ENCODE measurements at places on chromosomes 13 and 19.

DNA sequence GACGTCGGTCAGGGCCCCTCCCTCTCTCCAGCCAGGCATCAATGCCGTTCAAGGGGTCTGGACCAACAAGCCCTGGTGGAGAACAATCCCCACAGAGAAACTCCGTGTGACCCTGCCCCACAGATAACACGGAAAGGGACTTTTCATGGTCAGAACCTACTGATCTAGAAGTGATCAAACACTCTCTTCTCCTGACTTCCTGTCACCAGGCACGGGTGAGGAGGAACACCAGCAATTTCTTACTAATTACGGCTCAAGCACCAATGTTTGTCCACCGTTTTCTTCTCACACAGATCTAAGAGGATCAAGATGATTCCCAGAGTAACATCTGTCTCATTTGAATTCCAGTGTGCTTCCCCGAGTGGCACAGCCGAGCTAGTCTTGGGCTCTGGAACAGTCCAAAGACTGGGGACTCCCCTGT, 11.8 kb downstream of the RASA3 start:
- DNase-seq = no peak

DNA sequence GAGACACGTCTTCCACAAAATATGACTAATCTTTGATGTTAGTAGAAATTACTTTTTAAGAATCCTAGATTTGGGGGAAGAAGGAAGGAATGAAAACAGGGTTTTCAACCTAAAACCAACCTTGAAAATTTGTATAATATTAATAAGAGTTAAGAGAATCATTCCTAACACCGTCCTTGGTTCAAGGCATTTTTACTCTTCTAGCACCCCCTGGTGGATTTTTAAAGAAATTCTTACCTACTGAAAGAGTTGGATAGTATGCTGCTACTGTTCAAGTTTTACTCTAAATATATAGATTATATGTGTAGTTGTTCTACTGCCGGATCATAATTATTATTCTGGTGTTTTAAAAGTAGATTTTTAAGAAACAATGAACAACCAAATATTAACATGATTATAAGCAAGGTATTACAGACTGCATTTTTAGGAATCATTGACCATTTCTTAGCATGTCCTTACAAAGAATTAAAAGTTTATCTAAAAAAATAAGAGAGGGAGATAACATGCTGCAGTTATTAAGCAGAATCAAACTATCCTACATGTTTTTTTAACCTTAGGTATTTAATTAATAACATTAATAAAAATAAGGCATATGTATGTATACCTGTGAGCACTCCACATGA, 7.4 kb upstream of the SLITRK6 start:
- no peak for DNase-seq

- DNase-seq = no peak
These were observed 21.5 kb upstream of the GARRE1 start for GRCh38 chr19:34232566-34233481.

- no peak for DNase-seq
These were observed 9.8 kb upstream of the DACT3 start for GRCh38 chr19:46670813-46671212.

DNA sequence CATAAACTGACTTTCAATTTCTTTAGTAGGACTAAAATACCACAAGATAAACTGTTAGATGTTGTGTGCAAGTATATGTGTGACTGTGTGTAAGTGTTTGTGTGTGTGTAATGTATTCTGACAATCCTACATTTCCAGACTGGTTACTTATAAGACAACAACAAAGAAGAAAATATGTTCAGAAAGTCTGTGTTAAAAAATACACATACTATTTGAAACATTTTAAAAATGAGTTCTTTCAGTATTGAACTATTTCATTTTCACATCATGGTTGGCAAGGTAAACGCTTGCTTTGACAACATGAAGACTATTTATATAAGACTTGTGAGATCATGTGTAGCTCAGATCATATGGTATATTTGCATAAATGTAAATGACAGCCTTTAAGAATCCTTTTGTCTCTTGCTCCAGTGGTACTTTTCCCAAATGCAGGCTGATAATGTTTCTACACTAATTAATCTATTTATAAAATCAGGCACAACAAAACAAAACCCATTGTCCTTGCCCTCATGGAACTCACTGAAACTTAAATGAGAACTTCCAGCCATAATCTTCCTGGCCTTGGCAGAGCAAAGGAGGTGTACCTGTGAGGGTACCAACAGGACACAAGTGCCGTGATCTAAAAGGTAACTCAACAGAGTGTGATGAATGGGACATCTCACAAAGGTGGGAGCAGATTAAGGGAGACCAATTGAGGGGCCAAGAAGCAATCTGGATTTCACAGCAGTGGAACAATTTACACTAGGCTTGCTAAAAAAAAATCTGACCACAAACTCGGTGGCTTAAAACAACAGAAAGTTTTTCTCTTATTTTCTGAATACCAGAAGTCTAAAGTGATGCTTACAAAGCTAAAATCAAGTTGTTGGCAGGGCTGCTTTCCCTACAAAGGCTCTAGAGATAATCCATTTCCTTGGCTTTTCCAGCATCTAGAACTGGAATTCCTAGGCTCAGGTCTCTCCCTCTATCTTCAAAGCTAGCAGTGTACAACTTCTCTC, 349.0 kb downstream of the TBC1D4 start:
- no peak for DNase-seq

GRCh38 chr19:44942067-44942571, at the start of gene APOC4:
Gene APOC4 (plus strand): TSS chr19:44942237. CDS start chr19:44942278, 41 bp downstream.
- DNase-seq = no peak

DNA sequence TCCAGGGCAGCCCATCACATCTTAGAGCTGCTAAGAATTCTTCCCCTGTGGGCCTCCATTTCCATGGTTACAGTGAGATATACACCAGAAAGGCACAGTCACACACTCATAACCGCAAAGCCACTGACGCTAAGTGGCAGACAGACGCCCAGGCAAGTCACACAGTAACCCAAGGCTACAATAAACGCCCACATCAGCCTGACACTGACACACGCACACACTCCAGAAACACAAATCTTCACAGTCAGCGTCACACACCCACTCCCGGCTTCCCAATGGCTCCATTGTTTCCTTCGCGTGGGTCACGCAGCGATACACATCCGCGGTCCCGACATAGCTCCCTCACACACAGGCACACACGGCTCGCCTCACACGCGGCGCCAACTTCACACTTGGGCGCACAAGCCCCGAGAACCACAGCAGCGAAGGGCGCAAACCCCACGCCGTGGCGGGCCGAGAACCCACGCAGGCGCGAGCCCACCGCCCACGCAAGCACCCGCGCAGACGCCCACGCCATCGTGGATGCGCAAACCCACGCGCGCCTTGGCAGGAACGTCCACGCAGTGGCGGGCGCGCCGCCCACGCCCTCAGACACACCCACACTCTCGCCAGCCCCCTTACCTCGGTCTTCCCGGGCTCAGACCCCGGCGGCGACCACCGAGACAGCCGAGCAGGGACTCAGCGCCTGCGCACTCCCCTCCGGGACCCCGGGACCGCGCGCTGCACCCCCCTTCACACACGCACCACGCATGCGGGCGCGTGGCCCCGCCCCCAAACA, at the start of gene ZNF667:
Gene ZNF667 (minus strand): TSS at position 695 of the 778 bp plus-strand sequence. CDS start 14,975 bp downstream, outside the sequence.
- no peak for DNase-seq

DNA sequence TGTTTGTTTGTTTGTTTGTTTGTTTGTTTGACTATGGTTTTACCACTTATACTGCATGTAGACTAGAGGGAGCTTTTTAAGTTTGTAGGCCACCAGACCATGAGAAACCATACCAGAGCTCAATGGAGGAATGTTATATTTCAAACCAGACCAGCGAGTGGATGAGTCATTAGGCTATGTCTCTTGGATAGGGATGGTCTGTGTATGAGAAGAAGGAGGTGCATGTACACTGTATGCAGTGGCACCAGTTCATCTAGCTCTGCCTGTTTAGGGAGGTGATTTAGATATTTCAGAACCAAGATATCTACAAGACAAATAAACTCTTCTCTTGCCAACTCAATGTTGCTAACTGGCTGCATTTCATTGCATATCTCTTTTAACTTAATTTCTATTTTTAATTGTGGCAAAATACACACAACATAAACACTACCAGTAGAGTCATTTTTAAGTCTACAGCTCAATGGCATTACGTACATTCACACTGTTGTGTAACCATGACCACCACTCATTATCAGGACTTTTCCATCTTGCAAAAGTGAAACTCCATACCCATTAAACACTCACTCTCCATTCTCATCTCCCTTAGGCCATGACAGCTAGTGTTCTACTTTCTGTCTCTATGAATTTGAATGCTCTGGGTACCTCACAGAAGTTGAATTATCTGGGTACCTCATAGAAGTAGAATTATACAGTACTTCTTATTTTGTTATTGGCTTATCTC, 29.2 kb downstream of the SYDE1 start:
- no peak for DNase-seq

- no peak for DNase-seq
These were observed 1223.2 kb upstream of the SLC10A2 start for GRCh38 chr13:104289400-104289799.

- no peak for DNase-seq
These were observed 47.8 kb downstream of the GADD45B start for GRCh38 chr19:2523630-2524311.

All from vagina (tissue), 2 donors.